T-helper 2 cell treated with Interferon-gamma antibody and Interleukin-4, amounts not matched to agents 100 ng/mL and 5 ng/mL, for 36 hours (primary cell): ENCODE measurements at places on chromosomes 2 and 18. TPM values are rescaled to one million over a fixed set of nuclear protein-coding genes. Genes with fewer than 3 reads are reported as not detected.

Gene LRRTM1
- total RNA-seq: not detected in 2 replicates

Gene OTOF
- total RNA-seq: 12.1 TPM in 2 replicates

Gene GCFC2
- total RNA-seq: 19.9 and 24.8 TPM in 2 replicates

Gene GPBAR1
- total RNA-seq: 0.86 and 0.91 TPM in 2 replicates

Gene KCNG2
- not detected in 2 replicates for total RNA-seq

Gene IL18R1
- 21.3 and 24.3 TPM in 2 replicates for total RNA-seq

Gene LAMA3
- 0.11 TPM in 2 replicates for total RNA-seq

Gene EML6
- total RNA-seq: 0.32 and 0.89 TPM in 2 replicates

Gene ANKRD29
- 0.07 TPM in 1 of 2 replicates, not detected in the other for total RNA-seq

Gene GRHL1
- 0.75 and 1.0 TPM in 2 replicates for total RNA-seq

Gene CYS1
- total RNA-seq: 0.70 and 0.73 TPM in 2 replicates

Gene CEBPZOS
- 34.9 and 38.9 TPM in 2 replicates for total RNA-seq

Gene PAIP2B
- total RNA-seq: 0.82 and 0.89 TPM in 2 replicates

Gene SPP2
- not detected in 2 replicates for total RNA-seq

Gene CRYGA
- total RNA-seq: not detected in 2 replicates

Gene SFT2D3
- 4.4 and 4.7 TPM in 2 replicates for total RNA-seq

Gene TIA1
- total RNA-seq: 132 and 146 TPM in 2 replicates

Gene RMDN2
- 0.73 and 1.1 TPM in 2 replicates for total RNA-seq

Gene ZSWIM2
- not detected in 2 replicates for total RNA-seq

Gene ANO7
- total RNA-seq: 0.32 and 0.52 TPM in 2 replicates

Gene HOXD1
- not detected in 2 replicates for total RNA-seq

Gene ANKRD30BL
- total RNA-seq: not detected in 2 replicates

Gene TUBB6
- total RNA-seq: 13.0 and 14.4 TPM in 2 replicates

Gene GPR148
- total RNA-seq: not detected in 2 replicates

Gene GNLY
- total RNA-seq: 17.8 and 18.1 TPM in 2 replicates

Gene CCDC141
- total RNA-seq: 12.7 and 14.5 TPM in 2 replicates

Gene MREG
- 7.1 and 9.0 TPM in 2 replicates for total RNA-seq

Gene ATP5F1A
- total RNA-seq: 357 and 374 TPM in 2 replicates

Gene COL4A3
- total RNA-seq: not detected in 2 replicates

Gene EIF4E2
- total RNA-seq: 79.0 and 79.3 TPM in 2 replicates

Gene HS1BP3
- total RNA-seq: 12.0 and 12.3 TPM in 2 replicates

Gene MOGAT1
- not detected in 2 replicates for total RNA-seq

Gene ODC1
- total RNA-seq: 63.3 and 64.7 TPM in 2 replicates

Gene COLEC12
- not detected in 2 replicates for total RNA-seq

Gene SLC38A11
- total RNA-seq: not detected in 2 replicates

Gene IL36B
- total RNA-seq: not detected in 2 replicates

Gene CABYR
- 0.39 and 0.73 TPM in 2 replicates for total RNA-seq

Gene ERFE
- 0.09 and 0.11 TPM in 2 replicates for total RNA-seq

Gene TBR1
- 0.05 TPM in 2 replicates for total RNA-seq

Gene TMEM178A
- total RNA-seq: not detected in 2 replicates

Gene CHAC2
- total RNA-seq: 16.5 and 17.2 TPM in 2 replicates

Gene DUSP19
- total RNA-seq: 0.80 and 0.93 TPM in 2 replicates
